ENCODE measurements at places on chromosomes 6 and 20. TPM values are rescaled to one million over a fixed set of nuclear protein-coding genes. Genes with fewer than 3 reads are reported as not detected.

PPP1R3G gene
- total RNA-seq: 2.8 TPM

DEFB124 gene
- not detected for total RNA-seq

HRH3 gene
- 1.3 TPM for total RNA-seq

BTNL2 gene
- not detected for total RNA-seq

ANKRD66 gene
- not detected for total RNA-seq

SYCP2L gene
- total RNA-seq: 3.2 TPM

HEY2 gene
- 6.6 TPM for total RNA-seq

TGM3 gene
- total RNA-seq: 0.66 TPM

HM13 gene
- total RNA-seq: 64.3 TPM

LGSN gene
- total RNA-seq: 729 TPM

MAS1 gene
- 0.05 TPM for total RNA-seq

RIPOR3 gene
- 10.4 TPM for total RNA-seq

ATP9A gene
- 86.4 TPM for total RNA-seq

TAGAP gene
- 1.4 TPM for total RNA-seq

CLDN20 gene
- total RNA-seq: not detected

TRIM15 gene
- total RNA-seq: not detected

CST7 gene
- total RNA-seq: 0.60 TPM

DPPA5 gene
- not detected for total RNA-seq

NTSR1 gene
- total RNA-seq: 0.33 TPM

BPIFB2 gene
- total RNA-seq: not detected

VWA7 gene
- 0.88 TPM for total RNA-seq

PBOV1 gene
- not detected for total RNA-seq

MAFB gene
- total RNA-seq: 13.4 TPM

TREML2 gene
- 0.27 TPM for total RNA-seq

HLA-DQA1 gene
- total RNA-seq: 0.38 TPM

KCNQ2 gene
- total RNA-seq: 31.6 TPM

TREM1 gene
- total RNA-seq: 1.8 TPM

SYNDIG1 gene
- total RNA-seq: 17.6 TPM

KDM1B gene
- 39.4 TPM for total RNA-seq

SAMD5 gene
- 23.1 TPM for total RNA-seq

SASH1 gene
- total RNA-seq: 103 TPM

PHACTR1 gene
- total RNA-seq: 21.8 TPM

IDH3B gene
- 105 TPM for total RNA-seq

TPBG gene
- total RNA-seq: 27.0 TPM

NKAIN2 gene
- 6.4 TPM for total RNA-seq

WDR46 gene
- 39.2 TPM for total RNA-seq

All from camera-type eye (tissue), 1 donor.